ENCODE measurements at places on chromosomes 1 and 21.

GRCh38 chr1:66294707-66295370 lies 239.1 kb upstream of the SGIP1 start:
- DNase-seq = no peak

- DNase-seq = no peak
Measured at GRCh38 chr1:222182641-222183040, 365.3 kb downstream of the HHIPL2 start.

DNA sequence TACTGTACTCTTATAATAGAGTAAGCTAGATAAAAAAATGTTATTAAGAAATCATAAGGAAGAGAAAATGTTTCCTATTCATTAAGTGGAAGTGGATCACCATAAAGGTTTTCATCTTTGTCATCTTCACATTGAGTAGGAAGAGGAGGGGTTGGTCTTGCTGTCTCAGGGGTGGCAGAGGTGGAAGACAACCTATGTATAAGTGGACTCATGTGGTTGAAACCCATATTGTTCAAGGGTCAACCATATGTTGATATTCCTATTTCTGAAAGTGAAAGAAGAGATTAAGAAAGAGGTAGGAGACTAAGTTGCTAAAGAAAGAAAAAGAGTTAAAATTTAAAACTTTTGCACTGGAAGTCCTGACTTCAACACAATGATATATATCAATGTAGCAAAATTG lies 4.9 kb upstream of the ZP4 start:
- no peak for DNase-seq

- DNase-seq = no peak
Measured at GRCh38 chr1:101037316-101037715, 11.7 kb upstream of the DPH5 start.

DNA sequence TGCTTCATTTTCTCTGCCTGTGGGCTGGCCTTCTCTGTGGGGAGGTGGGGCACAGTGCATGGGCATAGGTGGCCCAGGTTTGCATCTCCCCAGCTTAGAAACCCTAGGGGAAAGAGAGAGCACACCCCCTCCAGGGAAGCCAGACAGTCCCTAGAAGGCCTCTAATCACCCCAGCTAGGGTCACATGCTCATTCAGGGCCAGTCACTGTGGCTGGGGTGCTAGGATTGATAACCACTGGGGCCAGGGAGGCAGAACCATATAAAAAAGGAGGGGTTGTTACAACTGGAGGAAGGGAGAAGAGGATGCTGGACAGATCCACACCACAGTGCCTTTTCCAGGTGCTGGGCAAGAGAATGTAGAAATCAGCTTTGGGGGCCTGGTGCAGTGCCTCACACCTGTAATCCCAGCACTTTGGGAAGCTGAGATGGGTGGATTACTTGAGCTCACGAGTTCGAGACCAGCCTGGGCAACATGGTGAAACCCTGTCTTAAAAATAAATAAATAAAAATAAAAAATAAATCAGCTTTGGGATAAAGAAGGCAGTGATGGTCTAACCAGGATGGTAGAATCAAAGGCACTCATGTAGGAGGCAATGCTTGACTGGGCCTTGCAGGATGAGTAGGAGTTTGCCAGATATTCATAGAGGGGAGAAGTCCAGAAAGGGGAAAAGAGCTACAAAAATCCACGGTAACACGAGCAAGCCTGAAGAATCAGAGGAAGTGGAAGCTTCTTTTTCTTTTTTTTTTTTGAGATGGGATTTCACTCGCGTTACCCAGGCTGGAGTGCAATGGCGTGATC lies 19.5 kb downstream of the FBLIM1 start:
- DNase-seq = no peak

DNA sequence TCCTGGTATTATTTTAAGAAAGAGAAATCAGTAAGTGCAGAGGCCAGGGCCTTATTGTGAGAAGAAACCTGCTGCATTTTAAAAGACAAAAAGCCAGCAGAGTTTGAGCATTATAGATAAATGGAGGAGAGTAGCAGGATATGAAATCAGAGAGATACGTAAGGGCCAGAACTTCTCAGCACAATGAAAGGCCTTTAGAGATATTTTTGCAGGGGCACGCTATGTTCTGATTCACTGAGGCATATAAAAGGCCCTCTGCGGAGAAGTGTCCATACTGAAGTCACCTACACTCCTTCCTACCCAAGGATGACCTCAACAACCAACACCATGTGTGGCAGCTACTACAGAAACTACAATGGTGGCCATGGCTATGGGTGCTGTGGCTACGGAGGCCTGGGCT lies at the start of gene KRTAP6-3:
TSS of gene KRTAP6-3 (plus strand) at position 301 of the 400 bp plus-strand sequence. CDS start at position 307, 6 bp downstream.
- DNase-seq = no peak

DNA sequence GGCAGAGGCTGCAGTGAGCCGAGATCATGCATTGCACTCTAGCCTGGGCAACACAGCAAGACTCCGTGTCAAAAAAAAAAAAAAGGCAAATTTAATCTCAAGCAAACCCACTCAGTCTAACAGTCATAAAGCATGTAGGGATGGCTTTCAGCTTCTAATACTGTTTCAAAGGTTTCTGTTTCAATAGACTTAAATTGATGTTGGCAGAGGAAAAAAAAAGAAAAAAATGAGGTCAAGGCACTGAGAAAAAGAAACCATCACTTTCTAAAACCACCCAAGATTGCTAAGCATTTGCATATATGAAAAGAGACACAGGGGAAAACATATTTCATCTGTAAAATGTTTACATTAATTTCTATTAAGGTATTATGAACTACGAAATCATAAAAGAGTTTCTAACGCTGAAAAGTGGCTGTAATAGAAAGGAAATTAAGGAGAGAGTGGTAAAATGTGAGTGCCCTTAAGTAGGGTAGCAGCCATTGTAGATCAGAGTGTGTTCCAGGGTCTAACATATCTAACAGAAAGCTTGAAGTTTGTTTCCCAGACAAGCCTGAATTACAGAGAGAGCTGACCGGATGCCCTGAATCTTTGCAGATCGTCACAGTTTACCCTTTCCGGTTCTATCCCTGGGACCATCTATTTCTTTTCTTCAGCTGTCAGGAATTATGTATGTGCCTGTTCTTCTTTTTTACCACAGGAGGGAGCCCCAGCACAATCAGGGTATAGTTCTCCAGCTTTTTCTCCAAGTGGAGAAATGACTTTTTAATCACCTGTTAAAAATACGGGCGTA lies 70.0 kb downstream of the PLD5 start:
- peak; percentile 59 for DNase-seq

DNA sequence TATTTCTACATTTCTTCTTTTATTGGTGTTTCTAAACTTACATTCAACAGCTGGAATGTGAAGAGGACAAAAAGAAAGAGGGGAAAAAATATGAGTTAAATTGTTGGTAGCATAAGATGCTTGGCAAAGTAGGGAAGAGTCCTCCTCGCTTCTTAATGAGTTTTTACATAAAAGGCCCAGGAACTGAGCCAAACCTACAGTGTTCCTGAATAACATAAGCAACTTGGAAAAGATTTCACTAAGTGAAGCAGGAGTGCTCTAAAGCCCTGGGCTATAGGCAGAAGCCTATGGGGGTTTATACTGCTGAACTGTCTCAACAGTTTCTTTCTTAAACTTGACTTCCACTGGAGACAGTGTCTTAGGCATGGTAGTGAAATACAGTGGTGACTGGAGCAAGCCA lies 115.0 kb upstream of the USP25 start:
- no peak for DNase-seq

DNA sequence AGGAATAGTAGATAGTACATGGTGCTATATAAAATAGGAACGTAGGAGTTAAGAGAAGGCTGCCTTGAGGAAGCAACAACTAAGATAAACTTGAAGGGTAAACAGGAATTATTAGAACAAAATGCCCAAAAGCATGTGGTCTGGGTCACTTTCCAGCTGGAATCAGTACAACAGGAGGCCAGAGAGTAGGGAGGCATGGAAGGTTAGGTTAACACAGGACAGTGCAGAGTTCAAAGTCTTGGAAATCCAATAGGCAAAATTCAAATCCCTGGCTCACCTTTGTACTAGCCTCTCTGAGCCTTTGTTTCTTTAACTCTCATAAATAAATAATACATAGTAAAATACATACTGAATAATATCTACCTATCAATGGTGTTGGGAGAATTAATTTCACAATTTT lies 69.0 kb upstream of the NEK7 start:
- DNase-seq = no peak

DNA sequence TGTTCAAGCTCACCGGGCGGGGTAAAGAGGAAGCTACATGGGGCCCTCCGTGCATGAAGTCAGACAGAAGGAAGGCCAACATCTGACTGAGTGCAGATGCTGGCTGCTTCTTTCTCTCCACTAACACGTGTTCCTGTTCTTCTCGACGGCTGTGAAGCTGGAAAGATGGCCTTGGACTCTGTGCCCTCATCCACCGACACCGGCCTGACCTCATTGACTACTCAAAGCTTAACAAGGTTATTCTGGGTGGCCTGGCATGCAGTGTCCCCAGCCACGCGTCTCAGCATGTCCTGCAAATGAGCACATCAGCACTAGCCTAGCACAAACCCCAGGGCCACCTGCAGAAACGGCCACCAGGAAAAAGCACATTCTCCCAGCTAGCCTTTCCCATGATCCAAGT lies 41.2 kb downstream of the ACTN2 start:
- DNase-seq = no peak

GRCh38 chr1:94522304-94522703 lies 19.3 kb downstream of the F3 start:
- DNase-seq = no peak

- no peak for DNase-seq
Measured at GRCh38 chr21:21907271-21907670, 909.1 kb downstream of the NCAM2 start.

DNA sequence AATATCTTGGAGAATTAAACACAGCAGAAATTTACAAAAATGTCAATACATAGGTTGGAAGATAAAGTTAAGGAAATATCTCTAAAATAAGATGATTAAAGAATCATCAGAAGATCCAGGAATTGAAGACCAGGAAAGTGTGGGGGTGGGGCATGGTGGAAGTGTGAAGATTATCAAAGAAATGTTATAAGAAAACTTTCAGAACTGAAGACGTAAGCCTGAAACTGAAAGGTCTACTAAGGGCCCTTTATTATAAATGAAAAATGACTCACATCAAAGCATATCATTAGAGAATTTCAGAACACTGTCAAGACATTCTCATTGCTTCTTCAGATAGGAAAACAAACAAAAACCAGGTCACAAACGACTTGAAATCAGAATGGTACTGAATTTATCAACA lies 92.4 kb upstream of the DPT start:
- no peak for DNase-seq

DNA sequence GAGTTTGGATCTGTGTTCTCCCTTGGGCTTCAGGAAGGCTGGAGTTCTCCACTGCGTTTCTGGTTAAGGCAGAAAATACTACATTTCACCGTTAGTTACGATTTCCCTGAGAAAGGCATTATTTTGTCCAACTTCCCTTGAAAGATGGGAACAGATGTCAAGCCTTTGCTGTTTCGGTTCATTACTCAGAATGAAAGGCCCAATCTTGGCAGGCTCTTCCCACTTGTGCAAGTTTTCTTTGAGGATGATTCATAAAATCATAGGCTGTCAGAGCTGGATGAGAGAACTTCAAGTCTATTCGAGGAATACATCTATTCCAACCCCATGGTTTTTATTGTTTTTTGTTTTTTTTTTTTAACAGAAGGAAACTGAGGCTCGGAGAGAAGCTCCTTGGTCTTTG lies 205.2 kb downstream of the GRIK3 start:
- no peak for DNase-seq

DNA sequence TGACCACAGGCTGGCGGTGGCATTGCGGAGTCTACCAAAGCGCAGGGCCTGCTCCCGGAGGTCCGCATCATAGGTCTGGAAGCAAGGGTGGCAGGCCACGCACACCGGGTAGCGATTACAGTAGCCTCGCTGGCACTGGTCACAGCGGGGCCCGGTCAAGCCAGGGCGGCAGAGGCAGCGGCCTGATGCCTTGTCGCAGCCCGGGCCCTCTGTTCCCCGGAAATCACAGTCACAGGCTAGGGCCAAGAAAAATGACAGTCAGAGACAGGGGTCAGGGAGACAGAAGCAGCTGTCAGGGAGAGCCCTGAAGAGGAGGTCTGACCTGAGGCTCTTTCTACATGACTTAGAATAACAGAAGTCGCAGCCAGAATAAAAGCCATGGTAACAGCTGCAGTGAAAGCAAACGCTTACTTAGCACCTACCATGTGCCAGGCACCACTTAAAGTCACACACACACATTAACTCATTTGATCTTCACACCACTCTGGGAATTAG lies 26.4 kb downstream of the LAMB3 start:
- DNase-seq = no peak

DNA sequence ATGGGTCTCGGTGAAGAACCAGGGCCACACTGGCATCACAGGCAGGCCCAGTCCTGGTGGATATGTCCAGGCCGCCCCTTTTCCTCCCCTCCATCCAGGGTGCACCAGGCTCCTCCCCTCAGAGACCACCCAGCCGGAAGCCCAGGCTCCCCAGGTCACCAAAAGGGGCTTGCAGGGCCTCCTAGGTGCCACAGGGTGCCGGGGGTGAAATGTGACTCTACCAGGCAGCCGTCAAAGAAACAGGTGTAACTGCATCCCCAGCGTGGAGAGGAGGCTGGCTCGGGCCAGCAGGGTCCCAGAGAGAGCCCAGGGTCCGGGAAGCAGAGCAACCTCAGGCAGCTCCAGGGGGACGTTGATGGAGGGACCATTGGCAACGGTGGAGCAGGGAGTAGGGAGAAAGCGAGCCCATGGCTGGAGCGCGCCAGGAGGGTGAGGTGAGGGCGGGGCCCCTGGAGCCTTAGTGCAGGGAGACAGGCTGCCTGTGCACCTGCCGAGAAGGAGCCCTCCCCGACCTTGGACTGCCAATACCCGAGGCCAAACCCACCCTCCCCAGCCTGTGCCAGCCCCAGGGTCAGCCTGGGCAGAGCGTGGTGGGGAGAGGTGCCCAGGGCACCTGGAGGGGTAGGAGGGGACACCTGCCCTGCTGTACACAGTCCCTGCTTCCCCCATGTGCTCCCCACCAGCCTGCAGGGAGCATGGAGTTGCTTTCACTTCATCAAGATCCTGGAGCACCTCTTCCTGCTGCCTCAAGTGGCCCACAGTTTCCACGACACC lies 48.3 kb upstream of the POFUT2 start:
- DNase-seq = no peak

Measured in NCI-H2107 (cell line).